ENCODE measurements at places on chromosomes 5 and 9. TPM values are rescaled to one million over a fixed set of nuclear protein-coding genes. Genes with fewer than 3 reads are reported as not detected.

- no peak overlapping the region for H3K4me3 ChIP-seq
- H3K27ac ChIP-seq, result no peak overlapping the region
- no peaks in the 10 kb centered on the region for H3K27me3 ChIP-seq
- DNase-seq, result no peak
Observed at GRCh38 chr9:95785209-95785608, 90.3 kb upstream of the ERCC6L2 start.

GRCh38 chr5:102545175-102545574 lies 46.4 kb upstream of the SLCO6A1 start:
- DNase-seq, result no peak
- no peaks in the 10 kb centered on the region for H3K27me3 ChIP-seq
- H3K27ac ChIP-seq, result no peak overlapping the region

Gene SLC6A18
- total RNA-seq, result not detected

DNA sequence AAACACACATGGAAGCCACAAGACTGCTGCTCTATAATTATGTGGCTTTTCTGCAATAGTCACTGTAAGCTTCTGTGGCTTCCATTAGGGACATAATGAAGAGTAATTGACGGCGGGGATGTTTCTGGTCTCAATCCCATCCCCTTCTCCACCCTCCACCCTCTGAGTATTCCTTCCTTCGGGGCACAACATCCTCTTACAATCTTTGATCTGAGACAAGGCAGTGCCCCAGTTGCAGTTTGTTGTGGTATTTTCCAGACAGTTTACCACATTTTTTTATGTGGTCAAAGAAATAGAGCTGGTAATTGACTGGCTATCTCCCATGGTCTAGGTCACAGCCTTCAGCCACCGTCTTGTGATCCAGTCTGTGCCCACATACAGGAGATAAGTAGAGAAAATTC lies 277.7 kb downstream of the NR2F1-AS1 start:
- no peak overlapping the region for H3K4me3 ChIP-seq
- DNase-seq, result no peak
- no peak overlapping the region for H3K27ac ChIP-seq
- no peaks in the 10 kb centered on the region for H3K27me3 ChIP-seq
- H3K4me1 ChIP-seq, result no peaks in the 10 kb centered on the region
- no peaks in the 10 kb centered on the region for H3K36me3 ChIP-seq

GRCh38 chr5:14869668-14870164 lies 1.9 kb downstream of the ANKH start:
- H3K36me3 ChIP-seq, result no peaks in the 10 kb centered on the region
- H3K4me3 ChIP-seq, result peak overlapping the region; percentile 92
- H3K27ac ChIP-seq, result peak overlapping the region; percentile 2
- no peak for DNase-seq

Gene BARHL1
- not detected for total RNA-seq

GRCh38 chr5:104372376-104372775 lies 809.8 kb upstream of the NUDT12 start:
- no peak overlapping the region for H3K4me3 ChIP-seq
- no peak overlapping the region for H3K27ac ChIP-seq
- no peaks in the 10 kb centered on the region for H3K4me1 ChIP-seq
- no peak for DNase-seq
- no peaks in the 10 kb centered on the region for H3K27me3 ChIP-seq

DNA sequence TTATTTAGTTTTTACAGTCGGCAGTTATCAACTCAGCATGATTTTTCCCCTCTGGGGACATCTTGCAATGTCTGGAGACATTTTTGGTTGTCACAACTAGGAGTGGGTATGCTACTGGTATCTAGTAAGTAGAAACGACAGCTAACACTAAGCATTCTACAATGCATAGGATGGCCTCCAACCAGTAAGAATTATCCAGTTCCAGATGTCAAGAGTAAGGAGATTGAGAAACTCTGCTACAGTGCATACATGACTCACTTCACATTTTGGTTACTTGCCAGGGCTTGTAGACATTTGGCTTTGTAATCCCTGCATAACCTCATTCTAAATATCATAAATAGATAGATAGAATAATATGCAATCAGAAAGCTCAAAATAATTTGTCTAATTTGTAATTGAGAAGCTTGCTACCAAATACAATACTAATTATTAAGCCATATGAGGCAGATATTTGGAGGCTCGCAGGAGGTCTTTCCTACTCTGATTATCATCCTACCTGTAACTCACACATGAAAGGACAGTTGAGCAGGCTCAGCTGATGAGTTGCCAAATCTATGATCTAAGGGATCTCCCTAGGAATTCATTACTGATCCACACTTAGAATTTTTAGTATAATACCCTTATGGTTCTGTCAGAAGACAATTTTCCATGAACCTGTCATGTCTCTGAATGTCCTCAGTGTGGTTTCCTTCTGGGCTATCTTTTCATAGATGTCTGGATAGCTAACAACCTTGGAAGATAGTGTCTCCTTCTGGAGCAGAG lies 346.9 kb upstream of the TLE4 start:
- no peak for DNase-seq
- no peaks in the 10 kb centered on the region for H3K4me1 ChIP-seq
- no peak overlapping the region for H3K27ac ChIP-seq
- no peaks in the 10 kb centered on the region for H3K27me3 ChIP-seq

DNA sequence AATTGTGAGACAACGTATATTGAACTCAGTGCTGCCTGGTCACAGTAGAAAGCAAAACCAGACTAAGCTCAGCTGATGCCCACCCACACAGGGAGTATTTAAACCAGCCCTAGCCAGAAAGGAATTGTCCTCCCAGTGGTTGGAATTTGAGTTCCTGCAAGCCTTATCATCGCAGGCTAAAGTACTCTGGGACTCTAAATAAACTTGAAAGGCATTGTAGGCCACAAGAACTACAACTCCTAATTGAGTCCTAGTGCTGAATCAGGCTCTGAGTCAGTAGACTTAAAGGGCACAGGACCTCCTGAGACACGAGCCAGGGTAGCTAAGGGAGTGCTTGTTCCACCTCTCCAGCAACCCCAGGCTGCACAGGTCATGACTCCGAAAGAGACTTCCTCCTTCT lies 171.4 kb downstream of the MCTP1 start:
- DNase-seq, result no peak
- no peaks in the 10 kb centered on the region for H3K36me3 ChIP-seq
- no peak overlapping the region for H3K4me3 ChIP-seq
- H3K4me1 ChIP-seq, result no peaks in the 10 kb centered on the region
- H3K27me3 ChIP-seq, result no peaks in the 10 kb centered on the region

Gene CDO1
- total RNA-seq, result 18.9 TPM

Gene TXNDC8
- total RNA-seq, result not detected

DNA sequence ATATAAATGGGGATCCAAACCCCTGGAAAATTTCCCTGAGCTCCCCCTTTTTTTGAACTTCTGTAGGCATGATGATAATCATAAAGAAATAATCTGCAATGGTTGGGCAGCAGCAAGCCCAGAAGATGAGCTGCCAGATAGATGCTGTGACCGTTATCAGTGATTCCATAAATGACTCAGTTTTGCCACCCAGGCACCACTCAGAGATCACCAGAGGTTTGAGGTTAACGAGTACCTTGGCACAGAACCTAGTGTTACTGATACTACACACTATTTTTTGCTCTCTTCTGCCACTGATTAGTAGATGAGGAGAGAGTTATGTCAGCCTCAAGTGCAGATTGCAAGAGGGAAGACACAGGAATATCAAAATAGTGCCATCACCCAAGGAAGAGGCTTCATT lies 199.3 kb upstream of the PTGER4 start:
- no peak overlapping the region for H3K4me3 ChIP-seq
- H3K27ac ChIP-seq, result no peak overlapping the region
- DNase-seq, result no peak

Gene CNTNAP3
- 50.4 TPM for total RNA-seq

Gene SPINK7
- total RNA-seq, result not detected

Gene GABRB2
- total RNA-seq, result 1.1 TPM

GRCh38 chr5:76521240-76521758 lies 101.9 kb downstream of the F2RL2 start:
- no peaks in the 10 kb centered on the region for H3K27me3 ChIP-seq
- DNase-seq, result no peak
- H3K4me1 ChIP-seq, result no peaks in the 10 kb centered on the region
- no peak overlapping the region for H3K4me3 ChIP-seq

- H3K36me3 ChIP-seq, result no peaks in the 10 kb centered on the region
- no peak overlapping the region for H3K27ac ChIP-seq
- H3K4me3 ChIP-seq, result no peak overlapping the region
- no peaks in the 10 kb centered on the region for H3K27me3 ChIP-seq
- no peaks in the 10 kb centered on the region for H3K4me1 ChIP-seq
Observed at GRCh38 chr5:110441035-110441434, 285.4 kb downstream of the TMEM232 start.

- H3K27ac ChIP-seq, result no peak overlapping the region
- no peak for DNase-seq
- H3K4me1 ChIP-seq, result no peaks in the 10 kb centered on the region
- H3K36me3 ChIP-seq, result no peaks in the 10 kb centered on the region
- no peak overlapping the region for H3K4me3 ChIP-seq
Observed at GRCh38 chr5:174183701-174184100, 138.2 kb downstream of the NSG2 start.

DNA sequence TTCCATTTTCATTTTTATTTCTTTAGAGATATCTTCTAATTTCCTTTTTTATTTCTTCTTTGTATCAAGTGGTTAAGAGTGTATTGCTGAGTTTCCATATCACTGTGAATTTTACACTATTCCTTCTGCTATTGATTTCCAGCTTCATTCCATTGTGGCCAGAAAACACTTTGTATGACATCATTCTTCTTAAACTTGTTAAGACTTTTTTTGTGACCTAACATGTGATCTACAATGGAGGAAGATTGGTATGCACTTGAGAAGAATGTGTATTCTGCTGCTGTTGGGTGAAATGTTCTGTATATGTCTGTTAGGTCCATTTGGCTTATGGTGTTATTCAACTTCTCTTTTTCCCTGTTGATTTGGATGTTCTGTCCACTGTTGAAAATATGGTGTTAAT lies 274.2 kb upstream of the PUM3 start:
- H3K27me3 ChIP-seq, result no peaks in the 10 kb centered on the region
- DNase-seq, result no peak

DNA sequence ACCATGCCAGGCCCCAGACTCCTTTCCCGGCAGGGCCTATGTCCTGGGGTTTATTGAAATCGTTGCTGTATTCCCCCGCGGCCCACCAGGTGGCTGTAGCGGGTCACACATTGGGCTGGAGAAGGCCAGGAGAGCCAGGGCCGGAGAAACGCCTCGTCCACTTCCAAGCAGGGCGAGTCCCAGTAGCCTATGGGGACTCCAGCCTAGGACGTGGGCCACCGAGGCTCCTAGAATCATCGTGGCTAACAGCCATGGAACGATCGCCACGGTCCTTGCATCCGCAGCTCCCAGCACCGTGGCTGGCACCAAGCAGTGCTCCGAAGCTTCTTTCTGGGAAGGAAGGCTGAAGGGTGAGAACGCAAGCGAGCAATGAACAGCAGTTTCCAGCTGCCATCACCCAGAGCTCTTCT lies 87.7 kb downstream of the ENTREP1 start:
- H3K36me3 ChIP-seq, result no peaks in the 10 kb centered on the region
- DNase-seq, result no peak
- peak overlapping the region; percentile 29 for H3K4me3 ChIP-seq
- no peaks in the 10 kb centered on the region for H3K27me3 ChIP-seq

DNA sequence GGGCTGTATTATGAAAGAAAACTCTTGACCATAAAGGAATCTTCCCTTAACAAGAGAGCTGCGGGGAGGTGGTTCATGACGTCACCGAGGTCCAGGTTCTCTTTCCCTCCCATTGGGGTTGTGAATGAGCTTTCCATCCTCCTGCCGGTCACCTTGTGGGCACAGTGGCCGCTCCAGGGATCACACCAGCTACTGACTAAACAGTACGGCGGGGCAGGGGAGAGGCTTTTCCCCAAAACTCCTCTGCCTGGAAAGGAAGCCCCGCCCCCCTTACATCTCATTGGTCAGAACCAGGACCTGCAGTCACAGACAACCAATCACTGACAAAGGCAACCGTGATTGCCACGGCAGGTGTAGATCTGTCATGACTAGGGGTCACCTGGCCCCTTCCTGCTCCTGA lies 35.6 kb downstream of the ROR2 start:
- DNase-seq, result no peak
- no peak overlapping the region for H3K4me3 ChIP-seq
- H3K36me3 ChIP-seq, result no peaks in the 10 kb centered on the region
- no peaks in the 10 kb centered on the region for H3K27me3 ChIP-seq
- peaks cover 28% of the 10 kb centered on the region for H3K4me1 ChIP-seq
- no peak overlapping the region for H3K27ac ChIP-seq

- H3K36me3 ChIP-seq, result no peaks in the 10 kb centered on the region
- H3K4me3 ChIP-seq, result no peak overlapping the region
- H3K27me3 ChIP-seq, result no peaks in the 10 kb centered on the region
- no peak overlapping the region for H3K27ac ChIP-seq
Observed at GRCh38 chr9:81789721-81790120, 100.4 kb upstream of the TLE1 start.

Gene PLAC8L1
- total RNA-seq, result not detected

DNA sequence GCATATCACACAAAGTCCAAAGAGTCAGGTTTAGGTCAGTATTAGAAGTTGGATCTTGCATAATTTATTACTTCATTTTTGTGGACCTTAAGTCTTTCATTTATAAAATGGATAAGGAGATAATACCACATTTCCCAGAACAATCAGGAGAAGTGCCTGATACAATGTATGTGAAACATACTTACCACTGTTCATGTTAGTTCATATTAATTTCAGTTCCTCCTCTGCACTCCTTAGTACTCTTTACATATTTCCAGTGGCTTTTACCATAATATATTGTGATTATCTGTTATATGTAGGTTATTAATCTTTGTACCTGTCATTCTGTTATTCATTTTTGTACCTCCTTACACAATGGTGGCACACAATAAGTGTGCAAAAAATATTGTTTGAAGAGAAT lies 214.4 kb downstream of the ARL15 start:
- H3K27me3 ChIP-seq, result no peaks in the 10 kb centered on the region
- H3K36me3 ChIP-seq, result no peaks in the 10 kb centered on the region
- peaks cover 3% of the 10 kb centered on the region for H3K4me1 ChIP-seq
- H3K27ac ChIP-seq, result no peak overlapping the region
- no peak for DNase-seq

Gene MYO10
- 7.1 TPM for total RNA-seq

GRCh38 chr5:72844218-72844603 lies 27.8 kb downstream of the TNPO1 start:
- no peaks in the 10 kb centered on the region for H3K27me3 ChIP-seq
- DNase-seq, result no peak
- H3K4me1 ChIP-seq, result peaks cover 17% of the 10 kb centered on the region
- H3K27ac ChIP-seq, result no peak overlapping the region

Gene PCDHB2
- total RNA-seq, result 2.1 TPM

Gene LECT2
- total RNA-seq, result not detected

GRCh38 chr5:136169218-136169617 lies 23.7 kb downstream of the SMIM32 start:
- no peaks in the 10 kb centered on the region for H3K27me3 ChIP-seq
- peaks cover 48% of the 10 kb centered on the region for H3K36me3 ChIP-seq
- no peaks in the 10 kb centered on the region for H3K4me1 ChIP-seq
- no peak for DNase-seq

DNA sequence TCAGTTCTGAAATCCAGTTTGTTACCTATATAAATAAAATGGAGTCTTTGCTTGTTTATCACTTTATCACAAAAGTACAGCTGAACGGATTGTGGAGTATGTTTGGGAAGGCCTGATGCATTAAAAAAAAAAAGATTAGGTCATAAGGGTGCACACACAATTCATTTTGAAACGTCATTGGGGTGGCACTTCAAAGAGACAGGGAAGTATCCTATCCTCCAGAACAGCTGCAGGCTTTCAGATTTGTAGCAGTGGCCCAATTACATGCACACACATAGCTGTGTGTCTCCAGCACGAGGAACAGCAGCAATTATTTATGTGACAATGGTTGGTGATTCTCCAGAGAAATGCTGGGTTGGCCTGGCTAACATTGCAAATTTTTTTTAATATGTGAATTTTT lies 46.8 kb upstream of the FER start:
- no peaks in the 10 kb centered on the region for H3K4me1 ChIP-seq
- no peaks in the 10 kb centered on the region for H3K27me3 ChIP-seq
- H3K36me3 ChIP-seq, result no peaks in the 10 kb centered on the region
